Osteocyte (in vitro differentiated cells): ENCODE measurements at places on chromosomes 16 and 17. TPM values are rescaled to one million over a fixed set of nuclear protein-coding genes. Genes with fewer than 3 reads are reported as not detected.

The PRR29 gene
- not detected in 2 replicates for total RNA-seq

The PROCA1 gene
- total RNA-seq = 2.1 and 3.0 TPM in 2 replicates

The SLC5A2 gene
- total RNA-seq = not detected in 2 replicates

The SCGB1C2 gene
- not detected in 2 replicates for total RNA-seq

The CFAP52 gene
- total RNA-seq = not detected in 2 replicates
